ENCODE measurements at places on chromosomes 11 and 22.

GRCh38 chr11:90434858-90435257, 212.0 kb upstream of the CHORDC1 start:
- no peak for DNase-seq

DNA sequence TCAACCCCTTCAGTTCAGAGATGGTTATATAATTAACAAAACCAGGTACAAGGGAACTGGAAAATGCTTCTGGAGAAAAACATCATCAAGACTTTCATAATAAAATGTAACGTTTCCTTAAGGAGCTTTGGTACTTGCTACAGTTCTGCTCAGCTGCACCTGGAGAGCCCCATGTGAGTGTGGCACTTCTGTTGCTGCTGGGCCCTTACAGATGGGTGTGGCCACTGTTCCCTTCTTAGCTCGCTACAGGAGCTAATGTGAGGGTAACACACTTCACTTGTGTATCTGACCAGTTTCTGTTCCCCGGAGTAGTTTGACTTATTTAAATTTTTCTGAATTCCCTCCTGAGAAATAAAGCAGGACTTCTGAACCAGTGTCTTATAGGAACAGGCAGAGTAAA, 4.0 kb downstream of the POU2AF3 start:
- peak; percentile 32 for DNase-seq

DNA sequence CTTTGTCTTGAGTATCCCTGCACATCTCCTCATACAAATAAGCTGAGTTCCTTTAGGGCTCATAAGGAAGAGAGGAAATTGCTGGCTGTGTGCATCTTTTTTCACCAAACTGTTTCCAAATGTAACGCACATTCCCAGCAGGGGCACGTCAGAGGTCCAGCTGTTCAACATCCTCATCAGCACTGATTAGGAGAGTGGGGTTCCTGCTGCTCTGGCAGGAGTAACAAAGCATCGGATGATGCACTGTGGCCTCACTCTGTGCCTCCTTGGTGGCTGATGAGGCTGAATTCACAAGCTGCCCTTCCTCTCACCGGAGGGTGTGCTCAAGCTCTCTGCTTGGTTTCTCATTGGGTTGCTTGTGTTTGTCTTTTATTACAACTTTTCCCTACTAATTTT, 35.5 kb upstream of the SLC25A1 start:
- no peak for DNase-seq

GRCh38 chr11:65329944-65330403, 3.7 kb upstream of the DPF2 start:
- DNase-seq, result peak; percentile 86

DNA sequence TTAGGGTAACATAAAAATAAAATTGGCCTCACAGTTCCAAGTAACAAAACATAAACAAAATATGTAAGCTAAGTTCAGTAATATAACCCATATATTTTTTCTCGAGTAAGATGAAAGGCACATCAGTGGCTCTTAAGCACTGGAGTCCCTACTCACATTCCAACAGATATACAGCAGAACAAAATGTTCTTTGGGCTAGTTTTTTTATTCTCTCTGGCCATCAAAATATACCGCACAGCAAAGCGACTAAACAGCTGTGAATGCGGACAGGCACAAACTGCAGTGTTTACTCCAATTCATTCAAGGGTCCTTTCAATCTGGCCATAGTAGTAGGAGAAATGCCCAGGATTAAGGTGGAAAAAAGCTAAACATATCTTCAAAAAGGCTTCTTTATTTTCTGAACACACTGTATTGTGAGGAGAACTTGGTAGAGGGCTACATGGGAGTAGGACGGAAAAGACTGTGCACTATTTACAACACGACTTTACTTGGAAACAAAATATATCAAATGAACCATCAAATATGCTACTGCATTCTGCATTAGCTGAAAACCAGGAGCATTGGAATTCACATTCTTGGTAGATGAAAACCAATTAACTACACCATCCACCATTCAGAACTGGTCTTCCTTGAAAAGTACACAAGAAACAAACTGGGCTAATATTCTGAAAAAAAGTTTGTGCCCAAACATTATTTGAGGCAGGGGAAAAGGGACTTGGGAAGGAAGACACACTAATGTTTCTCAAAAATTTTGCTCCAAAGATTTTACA, 4.4 kb downstream of the CDON start:
- no peak for DNase-seq

DNA sequence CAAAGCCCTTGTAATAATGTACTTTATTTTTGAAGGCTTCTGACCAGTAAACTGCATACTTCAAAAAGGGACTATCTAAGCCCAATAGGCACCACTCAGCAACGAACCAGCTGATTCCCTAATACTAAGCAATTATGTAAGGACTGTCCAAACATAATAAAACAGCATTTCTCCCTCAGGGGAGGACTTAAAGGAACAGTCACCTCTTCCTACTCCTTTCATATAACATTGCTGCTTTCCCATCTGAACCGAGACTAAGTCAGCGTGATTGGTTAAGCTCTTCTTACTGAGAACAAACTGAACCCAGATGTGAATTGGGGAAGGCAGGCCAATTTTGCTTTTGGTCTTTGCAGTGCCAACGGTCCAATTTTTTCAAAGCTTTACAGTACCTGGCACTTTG, 420.0 kb downstream of the METTL15 start:
- DNase-seq, result no peak

- DNase-seq, result no peak
Observed at GRCh38 chr11:3220101-3220500, 1.5 kb upstream of the MRGPRG start.

GRCh38 chr11:43269254-43269918, 42.4 kb upstream of the API5 start:
- no peak for DNase-seq

DNA sequence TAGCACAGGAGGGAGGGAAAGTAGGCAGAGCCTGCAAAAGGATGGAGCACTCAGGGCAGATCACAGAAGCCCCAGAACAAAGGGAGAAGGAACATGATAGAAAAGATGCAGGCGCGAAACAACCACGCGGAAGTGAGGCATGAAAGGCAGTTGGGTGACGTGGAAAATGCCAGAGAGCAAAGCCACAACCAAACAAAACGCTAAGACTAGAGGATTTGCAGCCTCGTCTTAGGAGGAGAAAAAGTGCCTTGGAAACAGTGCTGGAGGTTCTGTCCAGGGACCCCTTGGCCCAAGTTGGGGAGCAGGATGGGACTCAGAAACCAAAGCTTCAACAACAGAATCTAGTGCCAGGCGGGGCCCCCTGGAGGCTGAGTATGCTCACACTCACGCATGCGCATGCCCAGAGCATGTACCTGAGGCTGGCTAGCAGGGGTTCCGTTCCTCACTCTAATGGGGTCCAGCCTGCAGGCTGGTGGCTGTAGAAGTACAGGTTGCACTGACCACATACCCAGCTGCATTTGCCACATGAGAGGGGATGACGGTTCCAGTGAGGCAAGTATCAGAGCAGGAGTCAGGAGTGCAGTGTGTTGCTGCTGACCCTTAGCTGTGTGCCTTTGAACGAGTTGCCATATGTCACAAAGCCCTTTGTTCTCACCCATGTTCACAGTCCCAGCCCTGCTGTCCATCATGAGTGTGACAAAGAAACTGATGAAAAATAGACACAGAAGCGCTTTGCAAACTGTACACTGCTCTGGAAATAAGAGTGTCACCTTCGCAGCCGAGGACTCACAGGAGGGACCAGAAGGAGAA, 568.6 kb upstream of the CADM1 start:
- DNase-seq, result no peak

- peak; percentile 48 for DNase-seq
Observed at GRCh38 chr11:102733232-102733875, 8.6 kb upstream of the MMP8 start.

- DNase-seq, result no peak
Observed at GRCh38 chr22:44667276-44667675, 34.7 kb upstream of the PRR5 start.

DNA sequence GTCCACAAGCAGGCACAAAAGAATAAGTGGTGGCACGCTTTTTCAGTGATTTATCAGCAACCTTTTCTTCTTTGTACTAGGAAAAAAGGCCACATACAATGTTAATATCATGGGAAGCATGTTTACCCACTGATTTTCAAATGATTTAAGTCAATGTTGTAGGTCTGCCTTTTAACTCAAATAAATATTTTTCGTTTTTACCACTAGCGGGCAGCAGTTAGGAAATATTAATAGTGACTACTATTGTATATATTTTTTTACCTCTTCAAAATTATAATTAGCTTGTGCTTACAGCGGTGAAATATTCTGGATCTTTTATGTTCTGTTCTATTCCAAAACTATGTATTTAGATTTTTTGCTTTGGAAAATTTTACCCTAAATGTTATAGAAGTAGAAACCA, 6.4 kb upstream of the SLC17A6 start:
- no peak for DNase-seq

GRCh38 chr22:37739611-37740049, 42.8 kb downstream of the TRIOBP start:
- no peak for DNase-seq

DNA sequence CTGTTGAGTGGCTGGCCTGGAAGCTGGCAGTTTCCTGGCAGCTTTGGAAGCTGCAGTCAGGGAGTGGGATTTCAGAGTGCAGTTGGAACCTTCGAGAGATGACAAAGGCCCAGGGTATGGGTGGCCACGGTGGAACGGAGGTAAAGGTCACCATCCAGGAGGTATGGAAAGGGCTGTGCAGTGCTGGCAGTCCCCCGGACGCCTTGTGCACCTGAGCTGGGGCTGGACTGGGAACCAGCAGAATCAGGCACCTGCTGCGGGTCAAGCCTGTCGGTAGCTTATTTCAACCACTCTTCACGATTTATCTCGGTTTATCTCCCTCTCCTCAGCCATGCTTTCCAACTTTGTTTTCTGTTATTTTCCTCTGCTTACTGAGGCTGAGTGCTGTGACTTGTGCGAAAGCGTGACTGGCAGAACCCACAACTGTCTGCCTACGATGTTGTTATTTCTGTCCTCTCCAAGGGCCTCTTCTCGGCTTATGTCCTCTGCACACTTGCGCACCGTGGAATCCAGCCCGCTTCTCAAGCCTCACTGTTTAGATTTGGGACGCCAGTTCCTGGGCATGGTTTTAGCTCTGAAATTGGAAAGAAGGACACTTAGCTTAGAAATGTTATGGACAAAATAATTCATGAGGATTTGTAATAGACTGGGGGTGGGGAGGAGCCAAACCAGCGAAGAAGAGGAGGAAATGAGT, 24.0 kb upstream of the ATXN10 start:
- DNase-seq, result no peak

DNA sequence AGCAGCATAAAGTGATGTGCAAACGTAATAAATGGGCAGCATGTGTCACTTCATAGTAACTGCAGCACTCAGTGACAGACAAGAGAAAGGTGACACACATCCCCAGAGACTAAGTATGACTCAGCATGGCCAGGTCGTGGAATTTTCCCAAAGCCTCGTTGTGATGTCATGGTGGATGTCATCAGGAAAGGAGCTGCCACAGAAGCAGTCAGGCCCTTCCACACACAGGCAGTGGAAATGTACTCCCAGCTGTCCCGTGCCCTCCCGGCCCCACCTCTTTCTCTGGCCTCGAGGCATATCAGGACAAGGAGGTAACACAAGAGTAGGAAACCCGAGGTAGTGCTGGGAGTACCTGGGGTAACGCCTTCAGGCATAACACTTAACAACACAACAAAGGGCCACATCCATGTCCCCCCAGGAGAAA, 8.1 kb downstream of the PC start:
- peak; percentile 95 for DNase-seq

DNA sequence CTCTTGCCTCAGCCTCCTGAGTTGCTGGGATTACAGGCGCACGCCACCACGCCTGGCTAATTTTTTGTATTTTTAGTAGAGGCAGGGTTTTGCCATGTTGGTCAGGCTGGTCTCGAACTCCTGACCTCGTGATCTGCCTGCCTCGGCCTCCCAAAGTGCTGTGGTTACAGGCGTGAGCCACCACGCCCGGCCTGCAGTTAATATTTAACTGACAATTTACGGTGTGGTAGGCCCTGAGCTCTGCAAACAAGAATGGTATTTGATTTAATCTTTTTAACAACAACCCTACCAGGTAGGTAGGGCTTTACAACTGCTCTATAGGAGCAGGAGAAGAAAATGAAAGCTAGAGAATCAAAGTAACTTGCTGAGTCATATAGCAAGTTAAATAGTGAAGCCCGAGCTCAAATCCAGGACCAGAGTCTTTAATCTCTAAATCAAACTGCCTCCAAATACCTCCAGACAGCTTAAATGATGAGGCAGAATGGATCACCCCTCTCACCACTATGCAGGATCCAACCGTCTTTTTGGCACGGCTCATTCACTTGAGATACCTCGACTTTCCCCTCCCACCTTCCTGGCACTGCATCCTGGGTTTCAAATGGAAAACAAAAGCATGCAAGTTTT, 9.4 kb downstream of the UEVLD start:
- DNase-seq, result no peak

DNA sequence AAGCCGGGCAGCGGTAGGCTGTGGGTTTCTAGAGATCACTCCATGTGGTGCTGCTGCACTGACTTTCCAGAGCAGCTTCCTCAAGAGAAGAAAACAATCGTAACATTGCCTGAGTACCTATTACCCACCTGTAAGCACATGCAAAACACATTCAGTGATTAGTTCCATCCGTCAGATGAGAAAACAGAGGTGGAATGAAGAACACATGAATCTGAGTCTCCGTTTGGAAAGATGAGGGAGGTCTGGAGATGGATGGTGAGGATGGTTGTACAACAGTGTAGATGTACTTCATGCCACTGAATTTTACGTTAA, 7.5 kb upstream of the SLCO2B1 start:
- no peak for DNase-seq

DNA sequence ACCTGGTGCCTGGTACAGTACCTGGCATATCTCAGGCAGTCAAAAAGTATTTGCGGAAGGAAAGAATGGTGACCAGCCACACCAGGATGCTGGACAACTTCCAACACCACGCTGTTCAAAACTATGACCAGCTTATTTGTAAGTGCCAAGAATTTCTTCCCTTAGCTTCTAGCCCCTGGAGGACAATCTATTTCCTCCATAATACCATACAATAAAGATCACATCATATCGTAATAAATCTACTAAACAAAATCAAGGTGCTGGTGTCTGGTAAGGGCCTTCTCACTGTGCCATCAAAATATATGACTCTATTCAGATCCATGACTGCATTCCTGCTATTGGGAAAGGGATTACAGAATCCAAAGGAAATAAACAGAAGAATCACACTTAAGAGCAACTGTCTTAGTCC, 51.5 kb downstream of the ALG9 start:
- DNase-seq, result no peak

- no peak for DNase-seq
Observed at GRCh38 chr11:87292598-87292997, 254.9 kb downstream of the TMEM135 start.

GRCh38 chr11:18106688-18107087, 806 bp upstream of the SAAL1 start:
- DNase-seq, result no peak

- no peak for DNase-seq
Observed at GRCh38 chr11:65767406-65767805, 13.4 kb downstream of the AP5B1 start.

DNA sequence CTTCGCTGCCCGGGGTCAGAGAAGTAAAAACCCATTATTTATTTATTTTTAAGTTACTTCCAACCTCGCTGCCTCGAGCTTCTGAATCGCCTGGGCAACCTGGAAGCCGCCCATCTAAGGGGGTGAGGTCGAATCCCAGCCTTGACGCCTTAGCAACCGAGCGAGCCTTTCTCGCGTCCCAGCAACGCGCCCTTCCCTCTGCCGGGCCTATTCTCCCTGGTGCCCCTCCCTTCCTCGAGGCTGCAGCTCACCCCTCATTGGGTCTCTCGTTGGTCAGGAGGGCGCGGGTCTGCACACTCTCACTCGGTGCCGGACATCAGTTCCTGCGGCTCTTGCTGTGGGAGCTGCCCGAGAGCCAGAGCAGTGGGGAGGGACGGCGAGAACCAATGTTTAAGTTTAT, at the start of gene CCDC81:
TSS of gene CCDC81 (plus strand) at position 302 of the 400 bp plus-strand sequence. CDS start 277 bp downstream, outside the sequence.
- DNase-seq, result no peak

GRCh38 chr11:72227316-72228228, 3.0 kb downstream of the INPPL1 start:
- peak; percentile 96 for DNase-seq
